ENCODE measurements at places on chromosomes 6 and 20.

DNA sequence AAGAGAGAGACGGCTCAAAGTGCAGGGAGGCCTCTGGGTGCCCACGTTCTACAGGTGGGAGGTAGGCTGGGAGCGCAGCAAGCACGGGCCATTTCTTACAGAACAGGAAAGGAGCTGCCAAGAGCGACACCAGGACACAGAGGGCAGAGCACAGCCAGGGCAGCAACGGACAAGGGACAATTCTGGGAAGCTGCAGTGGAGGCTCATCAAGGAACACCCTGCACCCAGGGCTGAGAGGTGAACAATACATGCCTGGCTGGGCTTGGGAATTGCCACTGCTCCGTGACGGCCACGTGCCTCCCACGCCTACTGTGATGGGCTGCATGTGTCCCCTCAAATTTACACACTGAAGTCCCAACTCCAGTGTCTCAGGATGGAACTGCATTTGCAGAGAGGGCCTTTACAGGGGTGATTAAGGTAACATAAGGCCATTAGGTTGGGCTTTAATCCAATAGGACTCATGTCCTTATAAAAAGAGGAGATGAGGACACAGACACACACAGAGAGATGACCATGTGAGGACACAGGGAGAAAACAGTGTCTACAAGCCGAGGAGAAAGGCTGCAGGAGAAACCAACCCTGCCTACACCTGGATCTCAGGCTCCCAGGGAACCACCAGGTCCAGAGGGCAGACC, 13.6 kb downstream of the SERPINB6 start:
- no peak for DNase-seq

DNA sequence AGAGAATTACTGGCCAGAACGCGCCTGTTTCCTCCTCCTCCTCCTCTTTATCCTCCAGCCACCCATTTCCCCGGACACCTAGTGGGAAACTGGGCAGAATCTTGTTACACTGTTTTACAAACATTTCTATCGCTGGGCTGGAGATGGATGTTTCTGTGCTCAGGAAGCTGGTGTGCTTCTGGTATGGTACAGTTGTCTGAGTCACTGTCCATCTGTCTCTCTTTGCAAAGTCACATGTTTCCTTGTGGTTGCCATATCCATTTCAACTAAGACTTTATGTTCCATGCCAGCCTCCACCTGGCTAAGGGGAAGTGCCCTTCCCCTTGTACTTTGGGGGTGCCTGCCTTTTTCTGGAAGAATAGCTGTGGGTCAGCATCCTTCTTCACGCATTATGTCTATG, 52.9 kb upstream of the SLC22A16 start:
- DNase-seq, result peak; percentile 66

- DNase-seq, result no peak
Observed at GRCh38 chr20:23381876-23382275, 19.9 kb downstream of the GZF1 start.

DNA sequence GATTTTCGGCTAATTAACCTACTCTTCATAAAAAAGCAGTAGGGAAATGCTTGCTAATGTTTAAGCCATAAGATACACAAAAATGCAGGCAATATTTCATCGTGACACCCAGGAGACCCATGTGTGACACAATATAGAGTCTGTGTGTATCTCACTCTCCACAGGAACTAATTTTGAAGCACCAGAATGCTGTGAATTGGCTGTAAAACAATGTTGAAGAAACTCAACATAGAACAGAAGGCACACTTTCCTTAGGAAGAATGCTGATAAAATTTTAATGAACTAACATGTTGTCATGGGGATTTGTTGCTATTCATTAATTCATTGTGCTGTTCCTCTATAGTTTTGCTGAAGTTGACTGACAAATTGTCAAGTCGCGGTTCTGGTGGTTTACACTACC, 249.4 kb upstream of the TFAP2D start:
- no peak for DNase-seq

All from kidney tubule cell (primary cell).